ENCODE measurements at places on chromosomes 13 and 19.

DNA sequence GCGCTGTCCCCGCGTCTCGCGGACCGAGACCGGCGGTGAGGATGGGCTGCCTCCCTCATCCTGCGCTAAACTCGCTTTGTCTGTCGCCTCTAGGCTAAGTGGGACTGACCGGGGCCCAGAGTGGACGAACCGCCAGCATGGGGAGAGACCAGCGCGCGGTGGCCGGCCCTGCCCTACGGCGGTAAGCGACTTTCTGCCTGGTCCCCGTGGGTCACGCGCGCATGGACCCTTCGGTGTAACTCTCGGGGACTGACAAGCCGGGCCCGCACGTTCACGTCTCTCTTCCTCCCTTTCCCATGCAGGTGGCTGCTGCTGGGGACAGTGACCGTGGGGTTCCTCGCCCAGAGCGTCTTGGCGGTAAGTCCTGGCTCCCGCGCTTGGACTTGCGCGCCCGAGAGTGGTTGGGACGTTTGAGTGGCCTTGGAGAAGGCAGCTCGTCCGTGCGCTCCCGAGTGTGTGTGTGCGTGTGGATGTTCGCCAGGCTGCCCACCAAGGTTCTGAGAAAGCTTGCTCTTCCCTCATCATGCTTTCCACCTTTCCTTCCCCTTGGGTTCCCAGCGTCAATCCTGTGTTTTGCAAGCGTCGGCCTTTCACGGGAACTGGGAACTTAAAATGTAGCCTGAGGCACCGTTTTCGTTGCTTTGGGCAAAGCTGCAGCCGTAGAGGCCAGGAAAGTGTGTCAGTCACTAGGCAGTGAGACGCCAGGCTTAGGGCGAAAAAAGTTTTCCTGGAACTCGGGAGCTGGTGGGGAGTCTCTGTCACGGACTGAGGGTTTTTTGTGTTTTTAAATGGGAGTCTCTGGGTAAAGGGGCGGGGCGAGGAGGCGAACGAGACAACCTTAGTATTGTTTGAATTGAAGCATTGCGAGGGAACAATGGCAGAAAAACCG is 927 bp downstream of the COL4A2 start:
- H3K36me3 ChIP-seq: peaks cover 48% of the 10 kb centered on the region
- H3K27me3 ChIP-seq: no peaks in the 10 kb centered on the region
- peaks cover 15% of the 10 kb centered on the region for H3K4me1 ChIP-seq
- H3K4me3 ChIP-seq: peak overlapping the region; percentile 86

GRCh38 chr13:107069108-107069776 is 501.3 kb upstream of the ARGLU1 start:
- no peak for DNase-seq
- H3K4me1 ChIP-seq: no peaks in the 10 kb centered on the region
- no peak overlapping the region for H3K4me3 ChIP-seq
- H3K27ac ChIP-seq: no peak overlapping the region

DNA sequence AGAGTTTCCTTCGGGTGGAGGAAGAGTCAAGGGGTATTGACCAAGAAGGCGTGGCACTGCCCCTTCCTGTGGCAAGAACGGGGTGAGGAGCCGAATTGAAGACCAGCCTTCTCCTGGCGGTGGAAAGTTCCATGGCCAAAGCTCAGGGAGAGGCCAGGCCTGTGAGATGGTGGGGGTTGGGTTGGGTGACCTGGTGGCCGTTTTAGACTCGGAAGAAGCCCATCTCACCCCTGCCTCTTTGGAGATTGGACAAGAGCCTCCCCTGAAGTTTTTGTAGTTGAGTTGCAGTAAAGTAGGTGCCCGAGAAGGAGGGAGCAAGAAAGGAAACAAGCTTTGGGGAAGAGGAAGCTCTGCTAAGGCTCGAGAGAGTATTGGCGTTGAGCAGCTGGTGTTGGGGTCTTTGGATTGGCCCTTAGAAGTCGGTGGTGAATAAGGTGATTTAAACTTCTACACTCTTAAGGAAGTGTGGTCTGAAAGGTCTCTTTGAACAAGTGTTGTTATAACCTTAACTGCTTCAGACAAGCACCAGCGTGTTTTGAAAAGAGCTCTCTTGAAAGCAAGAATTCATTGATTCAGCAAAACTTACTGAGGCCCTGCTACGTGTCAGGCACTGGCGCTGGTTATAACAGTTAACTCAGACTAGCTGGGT is 964 bp downstream of the SPINT2 start:
- peak overlapping the region; percentile 92 for H3K4me3 ChIP-seq
- H3K4me1 ChIP-seq: peaks cover 22% of the 10 kb centered on the region
- no peak overlapping the region for H3K27ac ChIP-seq
- H3K36me3 ChIP-seq: no peaks in the 10 kb centered on the region
- no peak for DNase-seq

DNA sequence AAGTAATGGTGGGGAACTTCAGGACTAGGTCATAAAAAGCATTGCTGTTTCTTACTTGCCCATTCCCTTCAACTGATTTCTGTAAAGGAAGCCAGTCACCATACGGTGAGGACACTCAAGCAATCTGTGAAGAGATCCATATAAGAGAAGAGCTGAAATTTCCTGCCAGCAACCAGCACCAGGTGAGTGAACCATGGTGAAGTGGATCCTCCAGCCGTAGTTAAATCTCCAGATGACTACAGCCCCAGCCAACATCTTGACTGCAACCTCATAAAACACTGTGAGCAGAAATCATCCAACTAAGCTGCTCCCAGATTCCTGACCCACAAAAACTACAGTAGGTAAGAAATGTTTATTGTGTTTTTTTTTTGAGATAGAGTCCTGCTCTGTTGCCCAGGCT is 3.8 kb upstream of the SLC6A16 start:
- peaks cover 19% of the 10 kb centered on the region for H3K36me3 ChIP-seq
- H3K27ac ChIP-seq: no peak overlapping the region
- peaks cover 2% of the 10 kb centered on the region for H3K27me3 ChIP-seq
- H3K4me3 ChIP-seq: no peak overlapping the region
- H3K4me1 ChIP-seq: no peaks in the 10 kb centered on the region

DNA sequence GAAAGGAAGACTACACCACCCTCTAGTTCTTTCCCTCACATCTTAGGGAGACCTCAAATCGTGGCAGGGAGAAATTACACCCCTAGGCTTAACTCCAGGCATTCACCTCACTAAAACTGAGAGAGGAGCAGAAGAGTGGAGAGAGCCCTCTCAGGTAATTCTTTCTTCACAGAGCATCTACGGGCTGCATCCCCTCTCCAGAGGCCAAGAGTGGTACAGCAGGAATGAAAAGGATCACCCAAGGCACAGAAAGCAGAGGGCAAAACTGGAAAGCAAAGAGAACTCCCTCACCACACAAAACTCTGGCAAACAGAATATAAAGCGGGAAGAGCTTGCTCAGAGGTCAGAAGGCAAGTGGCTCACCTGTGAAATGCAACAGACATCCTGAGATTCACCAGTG is 661.2 kb downstream of the TBC1D4 start:
- H3K4me3 ChIP-seq: no peak overlapping the region
- peaks cover 4% of the 10 kb centered on the region for H3K4me1 ChIP-seq
- H3K36me3 ChIP-seq: no peaks in the 10 kb centered on the region
- H3K27ac ChIP-seq: no peak overlapping the region
- DNase-seq: no peak

All from neuronal stem cell (in vitro differentiated cells).